ENCODE measurements at places on chromosomes 2 and 18. TPM values are rescaled to one million over a fixed set of nuclear protein-coding genes. Genes with fewer than 3 reads are reported as not detected.

KLF11 gene
- 13.6 TPM for total RNA-seq

B3GNT7 gene
- not detected for total RNA-seq

COLEC11 gene
- total RNA-seq = not detected

DNA sequence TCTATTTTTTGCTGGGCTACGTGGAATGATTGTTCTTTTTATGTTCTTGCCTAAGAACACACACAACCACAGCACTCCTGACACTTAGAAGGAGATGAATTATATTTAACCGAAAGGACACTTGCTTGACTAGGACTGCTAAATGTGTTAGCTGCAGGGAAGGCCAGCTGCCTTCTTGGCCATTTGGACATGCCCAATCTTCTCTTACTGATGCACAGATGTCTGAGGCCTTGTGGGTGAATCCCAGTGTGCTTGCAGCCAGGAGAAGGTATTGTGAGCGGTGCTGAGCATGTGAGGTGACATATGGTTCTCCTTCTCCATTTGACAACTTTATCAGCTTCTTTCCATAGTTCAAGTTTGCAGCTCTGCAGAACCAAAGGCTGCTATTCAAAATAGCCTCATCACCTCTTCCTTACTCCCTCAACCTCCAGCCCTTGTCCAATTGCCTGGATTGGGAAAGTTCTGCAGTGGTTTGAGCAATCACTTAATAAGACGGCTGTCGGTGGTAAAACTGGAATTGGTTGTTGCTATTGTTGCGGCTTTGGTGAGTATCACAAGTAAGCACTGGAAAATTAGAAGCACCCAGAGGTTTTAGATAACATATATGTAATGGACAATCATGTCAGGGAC is 1113.3 kb downstream of the TSN start:
- DNase-seq = no peak
- H3K4me1 ChIP-seq = no peaks in the 10 kb centered on the region
- no peak overlapping the region for H3K4me3 ChIP-seq
- H3K27ac ChIP-seq = no peak overlapping the region

- no peak for DNase-seq
- H3K4me3 ChIP-seq = no peak overlapping the region
- no peak overlapping the region for H3K27ac ChIP-seq
- H3K36me3 ChIP-seq = no peaks in the 10 kb centered on the region
Observed at GRCh38 chr2:166060191-166060590, 67.6 kb downstream of the SCN1A start.

GRCh38 chr2:84906900-84907714 is 1.7 kb downstream of the TMSB10 start:
- H3K27ac ChIP-seq = peak overlapping the region; percentile 96
- DNase-seq = peak; percentile 91
- H3K27me3 ChIP-seq = no peaks in the 10 kb centered on the region

DNA sequence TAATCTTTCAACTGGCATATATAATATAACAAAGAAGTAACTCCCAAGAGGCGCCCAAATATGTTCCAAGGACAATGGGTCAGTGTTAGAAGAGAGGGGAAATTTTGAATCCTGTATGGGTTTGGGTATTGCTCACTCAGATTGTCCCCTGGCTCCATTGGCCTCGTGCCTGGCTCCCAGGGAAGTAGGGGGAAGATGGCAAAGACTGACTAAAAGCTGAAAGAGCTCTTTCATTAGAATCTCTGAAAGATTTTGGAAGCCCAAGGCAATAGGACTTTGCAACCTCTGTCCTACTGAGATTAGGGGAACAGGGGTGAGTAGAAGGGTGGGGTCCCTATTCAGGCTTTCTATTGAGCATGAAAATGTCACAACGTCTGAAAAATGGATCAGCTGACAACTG is 1272.8 kb upstream of the ZEB2 start:
- no peaks in the 10 kb centered on the region for H3K36me3 ChIP-seq
- H3K4me1 ChIP-seq = no peaks in the 10 kb centered on the region
- no peak overlapping the region for H3K4me3 ChIP-seq
- no peak for DNase-seq

LOXL3 gene
- total RNA-seq = 14.8 TPM

FKBP1B gene
- total RNA-seq = 15.1 TPM

- no peaks in the 10 kb centered on the region for H3K4me1 ChIP-seq
- no peaks in the 10 kb centered on the region for H3K27me3 ChIP-seq
- H3K4me3 ChIP-seq = no peak overlapping the region
- no peak overlapping the region for H3K27ac ChIP-seq
- DNase-seq = no peak
Observed at GRCh38 chr2:49831698-49832367, 677.5 kb upstream of the FSHR start.

DARS1 gene
- 61.1 TPM for total RNA-seq

- H3K27ac ChIP-seq = no peak overlapping the region
- DNase-seq = no peak
- no peak overlapping the region for H3K4me3 ChIP-seq
Observed at GRCh38 chr2:224576088-224576715, 9.0 kb downstream of the CUL3 start.

GRCh38 chr2:232260075-232260474 is 118.5 kb upstream of the ALPP start:
- no peaks in the 10 kb centered on the region for H3K27me3 ChIP-seq
- H3K27ac ChIP-seq = 0 out of 2 replicates have a peak overlapping the region, but pooled peaks have one; percentile 3
- H3K36me3 ChIP-seq = peaks cover 7% of the 10 kb centered on the region

DNA sequence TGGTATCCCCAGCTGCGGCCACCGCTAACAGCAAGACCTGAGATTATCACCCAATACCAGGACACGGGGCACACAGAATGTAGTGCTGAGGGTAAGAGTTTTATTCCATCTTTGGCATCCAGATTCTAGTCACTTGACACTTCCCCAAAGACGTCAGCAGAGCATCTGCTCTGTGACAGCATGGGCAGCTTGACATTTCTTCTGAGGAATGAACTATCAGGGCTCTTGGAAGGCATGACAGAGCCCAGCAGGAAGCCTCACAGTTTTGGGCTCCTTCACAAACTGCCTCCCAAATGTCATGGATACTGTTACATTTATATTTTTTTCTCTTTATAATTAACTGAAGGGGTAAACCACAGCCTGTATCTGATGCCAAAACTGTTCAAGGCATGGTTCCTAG is 1010.7 kb downstream of the TDRD15 start:
- no peaks in the 10 kb centered on the region for H3K4me1 ChIP-seq
- no peaks in the 10 kb centered on the region for H3K36me3 ChIP-seq
- DNase-seq = no peak
- no peaks in the 10 kb centered on the region for H3K27me3 ChIP-seq

GRCh38 chr18:63005306-63005705 is 290.0 kb downstream of the PHLPP1 start:
- no peaks in the 10 kb centered on the region for H3K4me1 ChIP-seq
- no peak overlapping the region for H3K4me3 ChIP-seq
- H3K27me3 ChIP-seq = no peaks in the 10 kb centered on the region
- no peak overlapping the region for H3K27ac ChIP-seq

DNA sequence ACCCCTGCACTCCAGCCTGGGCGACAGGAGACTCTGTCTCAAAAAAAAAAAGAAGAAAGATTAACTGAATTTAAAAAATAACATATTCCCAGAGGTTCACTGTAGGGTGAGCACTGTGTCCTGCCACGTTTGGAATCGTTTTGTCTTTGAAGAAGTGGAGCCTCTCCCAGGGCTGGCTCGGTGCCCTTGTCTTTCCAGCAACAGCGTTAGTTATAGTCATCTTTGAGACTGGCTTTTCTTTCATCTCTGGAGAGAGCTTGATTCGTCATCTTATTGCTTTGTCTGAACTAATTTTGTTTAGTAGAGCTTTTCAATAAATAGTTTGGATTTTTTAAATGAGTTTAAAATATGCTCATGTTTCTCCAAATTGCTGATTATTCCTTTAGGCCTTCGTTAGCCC is 50.5 kb downstream of the IMPA2 start:
- no peaks in the 10 kb centered on the region for H3K27me3 ChIP-seq
- DNase-seq = no peak
- no peaks in the 10 kb centered on the region for H3K36me3 ChIP-seq
- H3K4me3 ChIP-seq = no peak overlapping the region
- no peaks in the 10 kb centered on the region for H3K4me1 ChIP-seq

- no peak overlapping the region for H3K4me3 ChIP-seq
- DNase-seq = no peak
- H3K4me1 ChIP-seq = no peaks in the 10 kb centered on the region
- no peaks in the 10 kb centered on the region for H3K27me3 ChIP-seq
Observed at GRCh38 chr2:103638978-103639377, 877.1 kb downstream of the TMEM182 start.

FBXO41 gene
- 0.72 TPM for total RNA-seq

GRCh38 chr2:392926-393280 is 105.0 kb upstream of the ALKAL2 start:
- peaks cover 8% of the 10 kb centered on the region for H3K4me1 ChIP-seq
- H3K36me3 ChIP-seq = no peaks in the 10 kb centered on the region
- no peak overlapping the region for H3K4me3 ChIP-seq

DNA sequence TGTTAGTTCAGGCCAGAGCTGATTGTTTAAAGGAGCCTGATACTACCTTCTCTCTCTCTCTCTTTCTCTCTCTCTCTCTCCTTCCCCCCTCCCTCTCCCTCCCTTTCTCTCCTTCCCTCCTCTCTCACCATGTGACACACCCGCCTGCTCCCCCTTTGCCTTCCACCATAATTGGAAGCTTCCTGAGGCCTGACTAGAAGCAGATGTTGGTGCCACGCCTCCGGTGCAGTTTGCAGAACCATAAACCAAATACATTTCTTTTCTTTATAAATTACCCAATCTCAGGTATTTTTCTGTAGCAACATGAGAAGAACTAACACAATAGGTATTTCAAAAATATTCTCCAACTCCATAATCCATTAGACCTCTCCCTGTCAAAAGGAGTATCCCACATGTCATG is 62.4 kb downstream of the ANKRD62 start:
- no peaks in the 10 kb centered on the region for H3K36me3 ChIP-seq
- H3K27me3 ChIP-seq = peaks cover 16% of the 10 kb centered on the region
- no peaks in the 10 kb centered on the region for H3K4me1 ChIP-seq
- H3K4me3 ChIP-seq = no peak overlapping the region
- no peak overlapping the region for H3K27ac ChIP-seq

DNA sequence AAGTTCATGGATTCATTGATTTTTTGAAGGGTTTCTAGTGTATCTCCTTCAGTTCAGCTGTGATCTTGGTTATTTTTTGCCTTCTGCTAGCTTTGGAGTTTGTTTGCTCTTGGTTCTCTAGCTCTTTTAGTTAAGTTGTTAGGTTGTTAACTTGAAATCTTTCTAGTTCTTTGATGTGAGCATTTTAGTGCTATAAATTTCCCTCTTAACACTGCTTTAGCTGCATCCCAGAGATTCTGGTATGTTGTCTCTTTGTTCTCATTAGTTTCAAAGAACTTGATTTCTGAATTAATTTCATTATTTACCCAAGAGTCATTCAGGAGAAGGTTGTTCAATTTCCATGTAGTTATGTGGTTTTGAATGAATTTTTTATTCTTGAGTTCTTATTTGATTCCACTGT is 210.6 kb downstream of the IRS1 start:
- no peaks in the 10 kb centered on the region for H3K27me3 ChIP-seq
- H3K27ac ChIP-seq = no peak overlapping the region
- no peak overlapping the region for H3K4me3 ChIP-seq
- H3K4me1 ChIP-seq = peaks cover 13% of the 10 kb centered on the region
- no peaks in the 10 kb centered on the region for H3K36me3 ChIP-seq

DNA sequence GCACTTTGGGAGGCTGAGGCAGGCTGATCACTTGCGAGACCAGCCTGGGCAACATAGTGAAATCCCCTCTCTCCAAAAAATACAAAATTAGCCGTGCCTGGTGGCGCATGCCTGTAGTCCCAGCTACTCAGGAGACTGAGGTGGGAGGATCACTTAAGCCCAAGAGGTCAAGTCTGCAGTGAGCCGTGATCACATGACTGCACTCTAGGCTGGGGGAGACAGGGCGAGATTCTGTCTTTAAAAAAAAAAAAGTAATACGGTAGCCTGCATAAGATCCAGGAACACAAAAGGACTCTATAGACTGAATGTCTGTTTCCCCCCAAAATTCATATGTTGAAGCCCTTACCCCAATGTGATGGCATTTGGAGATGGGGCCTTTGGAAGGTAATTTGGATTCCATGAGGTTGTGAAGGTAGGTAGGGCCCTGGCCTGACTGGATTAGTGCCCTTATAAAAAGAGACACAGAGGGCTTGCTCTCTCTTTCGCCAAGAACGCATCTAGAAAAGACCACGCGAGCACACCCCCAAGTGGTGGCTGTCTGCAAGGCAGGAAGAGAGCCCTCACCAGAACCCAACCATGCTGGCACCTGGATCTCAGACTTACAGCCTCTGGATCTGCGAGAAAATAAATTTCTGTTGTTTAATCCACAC is 17.0 kb downstream of the MBOAT2 start:
- H3K36me3 ChIP-seq = no peaks in the 10 kb centered on the region
- no peak for DNase-seq
- H3K27ac ChIP-seq = no peak overlapping the region
- H3K4me1 ChIP-seq = peaks cover 18% of the 10 kb centered on the region
- H3K27me3 ChIP-seq = no peaks in the 10 kb centered on the region

GRCh38 chr2:212381428-212382102 is 157.0 kb downstream of the ERBB4 start:
- peaks cover 4% of the 10 kb centered on the region for H3K27me3 ChIP-seq
- no peaks in the 10 kb centered on the region for H3K36me3 ChIP-seq
- H3K4me1 ChIP-seq = no peaks in the 10 kb centered on the region
- no peak for DNase-seq

GRCh38 chr2:240946046-240946445 is 39.9 kb downstream of the CROCC2 start:
- peak; percentile 25 for DNase-seq
- H3K27me3 ChIP-seq = no peaks in the 10 kb centered on the region
- no peaks in the 10 kb centered on the region for H3K4me1 ChIP-seq
- H3K4me3 ChIP-seq = no peak overlapping the region
- H3K36me3 ChIP-seq = no peaks in the 10 kb centered on the region

DNA sequence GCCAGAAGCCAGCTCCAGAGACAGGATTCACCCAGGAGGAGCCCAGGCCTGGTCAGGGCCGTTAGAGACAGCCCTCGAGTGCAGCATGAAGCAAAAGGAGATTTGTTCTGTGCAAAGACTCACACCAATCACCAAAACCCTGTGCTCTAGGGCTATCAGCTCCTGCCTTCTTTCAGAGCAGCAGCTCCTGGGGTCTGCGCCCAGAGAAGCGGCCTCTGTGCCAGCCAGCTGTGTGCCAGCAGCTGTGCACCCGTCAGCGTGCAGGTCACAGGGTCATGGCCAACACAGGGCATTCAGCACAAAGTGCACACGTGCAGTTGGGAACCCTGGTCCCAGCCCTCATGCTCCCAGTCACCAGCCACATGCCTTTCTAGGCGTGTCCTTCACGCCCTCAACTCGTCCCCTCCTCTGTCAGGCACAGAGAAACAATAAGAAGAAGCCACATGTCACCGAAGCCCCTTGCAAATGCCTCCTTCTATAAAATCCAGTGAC is 49.3 kb downstream of the ZNF516 start:
- no peak for DNase-seq
- H3K27ac ChIP-seq = peak overlapping the region; percentile 66
- H3K4me3 ChIP-seq = no peak overlapping the region
- H3K27me3 ChIP-seq = no peaks in the 10 kb centered on the region
- H3K36me3 ChIP-seq = peaks cover 22% of the 10 kb centered on the region

GRCh38 chr18:65919663-65920062 is 168.9 kb downstream of the CDH7 start:
- H3K27ac ChIP-seq = no peak overlapping the region
- no peak overlapping the region for H3K4me3 ChIP-seq
- no peaks in the 10 kb centered on the region for H3K36me3 ChIP-seq
- H3K27me3 ChIP-seq = no peaks in the 10 kb centered on the region
- no peak for DNase-seq

All from SJSA1 (cell line).